ENCODE measurements at places on chromosomes 16 and 17. TPM values are rescaled to one million over a fixed set of nuclear protein-coding genes. Genes with fewer than 3 reads are reported as not detected.

KRT33B gene
- not detected for total RNA-seq

GRCh38 chr17:27856676-27857432 lies 36.3 kb downstream of the LYRM9 start:
- H3K4me1 ChIP-seq: no peaks in the 10 kb centered on the region
- no peak for DNase-seq
- H3K27ac ChIP-seq: no peak overlapping the region
- H3K4me3 ChIP-seq: no peak overlapping the region
- H3K27me3 ChIP-seq: peaks cover 41% of the 10 kb centered on the region
- H3K36me3 ChIP-seq: no peaks in the 10 kb centered on the region

- H3K36me3 ChIP-seq: peaks cover 21% of the 10 kb centered on the region
- H3K27ac ChIP-seq: no peak overlapping the region
- H3K4me3 ChIP-seq: no peak overlapping the region
- DNase-seq: no peak
Observed at GRCh38 chr16:3963203-3963602, 82.7 kb upstream of the CREBBP start.

TELO2 gene
- 66.7 TPM for total RNA-seq

SCGB1C2 gene
- not detected for total RNA-seq

SEPTIN12 gene
- 0.42 TPM for total RNA-seq

TNFRSF12A gene
- total RNA-seq: 45.5 TPM

PYY gene
- total RNA-seq: not detected

DNA sequence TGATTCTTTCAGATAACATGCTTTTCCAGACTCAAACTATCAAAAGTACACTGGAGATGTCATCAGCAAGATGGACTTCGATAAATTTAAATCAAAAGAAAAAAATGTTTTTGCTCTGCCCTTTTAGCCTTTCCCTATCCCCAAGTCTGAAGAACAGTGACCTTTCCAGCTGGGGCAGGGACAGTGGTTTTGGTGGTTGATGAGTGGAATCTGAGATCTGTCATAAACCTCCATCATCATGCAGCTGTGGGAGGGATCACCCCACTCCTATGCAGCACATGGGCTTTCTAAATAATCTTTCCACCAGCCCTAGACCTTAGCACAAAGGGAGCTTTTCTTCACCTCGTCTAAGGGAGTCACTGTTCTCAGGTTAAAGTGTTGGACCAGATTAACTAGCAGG lies 869.5 kb upstream of the SOX9 start:
- DNase-seq: no peak
- peaks cover 3% of the 10 kb centered on the region for H3K27me3 ChIP-seq
- no peak overlapping the region for H3K27ac ChIP-seq
- no peaks in the 10 kb centered on the region for H3K4me1 ChIP-seq
- no peak overlapping the region for H3K4me3 ChIP-seq

GRCh38 chr16:84614968-84615813 lies 2.7 kb downstream of the COTL1 start:
- peak overlapping the region; percentile 57 for H3K4me3 ChIP-seq
- H3K27me3 ChIP-seq: no peaks in the 10 kb centered on the region
- H3K4me1 ChIP-seq: peaks cover 49% of the 10 kb centered on the region

DNA sequence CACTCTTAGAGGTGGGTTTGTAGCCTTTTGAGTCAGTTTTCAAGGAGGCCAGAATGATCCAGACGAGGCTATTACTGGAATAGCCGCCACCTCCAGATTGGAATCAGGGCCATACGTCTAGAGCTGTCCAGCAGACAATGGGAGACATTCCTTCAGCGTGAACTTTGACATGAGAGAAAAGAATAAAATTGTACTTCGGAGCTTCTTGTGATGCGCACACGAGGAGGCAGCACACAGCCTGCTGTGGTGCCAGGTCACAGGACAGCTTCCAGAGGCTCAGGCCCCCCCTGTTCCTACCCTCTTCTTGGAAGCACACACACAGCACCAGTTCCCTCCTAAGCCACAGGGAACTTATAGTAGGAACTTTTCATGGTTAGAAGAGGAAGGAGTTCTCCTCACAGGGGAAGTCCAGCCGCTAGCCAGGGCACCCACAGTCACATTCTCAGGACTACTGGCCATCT lies 81.0 kb downstream of the VPS53 start:
- no peak for DNase-seq
- H3K36me3 ChIP-seq: peaks cover 25% of the 10 kb centered on the region
- H3K27ac ChIP-seq: peak overlapping the region; percentile 77

ABCA8 gene
- total RNA-seq: 2.6 TPM

DNA sequence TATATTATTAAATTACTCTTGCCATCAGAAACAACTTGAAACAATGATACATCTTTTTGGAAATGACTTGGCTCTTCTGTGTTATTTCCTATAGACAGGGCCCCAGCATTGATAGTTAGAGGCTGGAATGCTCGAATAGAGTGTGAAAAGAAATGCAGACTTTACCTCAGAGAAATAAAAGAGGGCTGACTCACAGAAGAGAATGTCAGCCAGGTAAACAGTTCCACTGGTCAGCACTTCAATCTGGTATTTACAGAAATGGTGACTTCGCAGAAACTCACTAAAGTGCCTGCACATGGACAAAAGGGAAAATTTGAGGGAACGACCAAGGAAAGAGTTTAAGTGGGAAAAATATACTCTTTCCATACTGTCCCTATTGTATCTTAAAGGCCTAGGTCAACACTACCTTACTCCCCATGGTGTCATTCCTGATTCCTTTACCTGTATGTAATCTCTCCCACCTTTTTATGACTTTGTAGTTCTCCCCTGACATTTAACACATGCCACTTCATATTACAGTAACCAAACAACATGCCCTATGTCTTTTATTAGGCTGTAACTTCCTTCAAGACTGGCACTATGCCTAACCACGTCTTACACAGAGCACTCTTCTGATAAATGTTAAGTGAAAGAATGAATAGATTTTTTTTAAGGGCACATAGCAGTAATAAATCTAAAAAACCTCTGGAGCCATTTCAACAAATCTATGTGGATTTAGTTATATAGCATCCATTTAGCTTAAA lies 36.7 kb downstream of the AKAP10 start:
- no peak overlapping the region for H3K4me3 ChIP-seq
- peaks cover 4% of the 10 kb centered on the region for H3K4me1 ChIP-seq
- peaks cover 19% of the 10 kb centered on the region for H3K36me3 ChIP-seq
- no peaks in the 10 kb centered on the region for H3K27me3 ChIP-seq
- DNase-seq: no peak
- peak overlapping the region; percentile 36 for H3K27ac ChIP-seq

DNA sequence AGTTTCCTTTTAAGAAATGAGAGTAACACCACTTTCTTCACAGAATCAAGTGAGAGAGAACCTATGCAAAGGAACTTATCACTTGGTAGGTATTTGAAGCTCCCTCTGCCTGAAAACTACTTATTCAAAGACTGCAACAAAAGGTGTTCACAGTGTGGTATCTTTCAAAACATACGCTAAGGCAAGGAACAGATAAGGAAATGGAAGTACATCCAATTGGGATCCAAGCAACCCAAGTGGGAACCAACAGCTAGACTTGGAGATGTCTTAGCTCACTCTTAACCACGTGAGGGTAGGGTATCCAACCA lies 431 bp upstream of the PPM1E start:
- H3K27ac ChIP-seq: no peak overlapping the region
- peaks cover 67% of the 10 kb centered on the region for H3K27me3 ChIP-seq
- no peaks in the 10 kb centered on the region for H3K36me3 ChIP-seq
- H3K4me1 ChIP-seq: peaks cover 7% of the 10 kb centered on the region

DNA sequence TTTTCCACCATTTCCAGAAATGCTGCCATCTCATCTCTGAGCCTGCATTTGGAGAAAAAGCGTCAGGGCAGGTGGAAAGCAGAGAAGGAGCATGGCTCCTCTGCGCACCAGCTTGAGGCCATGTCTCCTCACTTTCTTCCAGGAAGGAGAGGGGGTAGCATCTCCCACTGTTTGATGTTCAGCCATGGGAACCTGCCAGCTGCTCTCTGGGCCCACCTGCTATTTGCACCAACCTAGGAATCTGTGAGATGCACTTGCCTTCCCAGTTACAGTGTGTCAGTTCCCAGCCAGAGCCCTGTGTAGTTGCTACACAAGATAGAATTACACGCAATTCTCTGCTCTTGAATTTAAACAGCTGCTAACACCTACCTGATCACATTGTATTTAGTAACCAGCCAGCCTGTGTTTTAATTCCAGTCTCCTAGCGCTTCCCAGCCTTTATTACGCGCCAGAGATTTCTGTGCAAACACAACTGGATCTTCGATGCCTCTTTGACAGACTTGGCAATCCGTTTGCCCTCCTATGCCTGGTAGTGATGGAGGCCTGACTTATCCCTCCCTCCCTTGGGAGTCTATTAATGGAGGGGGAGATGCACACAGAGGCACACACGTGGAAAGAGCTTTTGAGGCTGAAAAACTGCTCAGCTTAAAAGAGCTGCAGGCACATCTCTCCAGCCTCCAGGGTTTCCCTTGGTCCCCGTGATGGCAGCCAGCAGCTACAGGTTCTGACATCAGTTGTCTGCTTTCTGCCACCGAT lies 98.1 kb upstream of the SEC14L1 start:
- no peak for DNase-seq
- H3K4me3 ChIP-seq: no peak overlapping the region
- H3K27ac ChIP-seq: no peak overlapping the region
- H3K4me1 ChIP-seq: no peaks in the 10 kb centered on the region

GRCh38 chr16:1343428-1344242 lies 8.0 kb downstream of the TSR3 start:
- H3K27ac ChIP-seq: no peak overlapping the region
- no peaks in the 10 kb centered on the region for H3K36me3 ChIP-seq
- no peak for DNase-seq
- peak overlapping the region; percentile 68 for H3K4me3 ChIP-seq
- peaks cover 9% of the 10 kb centered on the region for H3K4me1 ChIP-seq

- no peak overlapping the region for H3K4me3 ChIP-seq
- no peak overlapping the region for H3K27ac ChIP-seq
Observed at GRCh38 chr17:76000016-76000754, 470 bp upstream of the CDK3 start.

DNA sequence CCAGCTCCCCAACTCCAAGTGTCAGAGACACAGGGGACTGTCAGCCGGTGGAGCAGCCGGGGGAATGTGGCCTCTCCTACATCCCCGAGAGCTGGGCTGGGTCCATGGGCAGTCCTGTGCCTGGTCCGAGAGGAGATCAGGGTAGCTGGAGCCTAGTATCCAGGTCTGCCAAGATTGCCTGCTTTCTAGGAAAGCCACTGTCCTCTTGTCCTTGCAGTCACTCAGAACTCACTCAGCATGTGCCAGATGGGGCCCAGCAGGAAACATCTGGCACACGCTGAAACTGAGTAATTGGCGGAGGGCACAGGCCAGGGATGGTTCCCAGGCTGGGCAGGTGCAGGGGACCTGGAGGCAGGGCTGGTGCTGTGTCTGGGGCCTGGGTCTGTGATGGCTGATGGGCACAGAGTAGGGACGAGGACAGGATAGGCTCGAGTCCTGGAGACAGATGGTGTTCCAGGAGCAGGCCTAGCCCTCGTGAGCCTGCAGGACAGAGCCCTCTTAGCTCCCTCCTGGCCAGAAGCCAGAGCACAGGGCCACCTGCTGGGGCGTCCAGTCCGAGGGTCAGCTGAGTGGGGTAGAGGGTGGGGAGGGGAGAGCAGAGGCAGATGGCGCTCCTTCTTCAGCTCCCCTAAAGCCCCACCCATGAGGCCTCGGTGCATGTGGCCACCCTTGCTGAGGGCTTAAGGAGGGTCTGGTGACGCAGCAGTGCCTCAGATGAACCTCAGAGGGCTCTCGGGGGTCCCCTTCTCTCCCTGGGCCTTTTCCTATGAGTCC lies 31.1 kb downstream of the ADCY7 start:
- no peak for DNase-seq
- no peak overlapping the region for H3K27ac ChIP-seq
- H3K36me3 ChIP-seq: peaks cover 2% of the 10 kb centered on the region
- H3K4me3 ChIP-seq: no peak overlapping the region
- H3K4me1 ChIP-seq: peaks cover 3% of the 10 kb centered on the region
- H3K27me3 ChIP-seq: no peaks in the 10 kb centered on the region

DNA sequence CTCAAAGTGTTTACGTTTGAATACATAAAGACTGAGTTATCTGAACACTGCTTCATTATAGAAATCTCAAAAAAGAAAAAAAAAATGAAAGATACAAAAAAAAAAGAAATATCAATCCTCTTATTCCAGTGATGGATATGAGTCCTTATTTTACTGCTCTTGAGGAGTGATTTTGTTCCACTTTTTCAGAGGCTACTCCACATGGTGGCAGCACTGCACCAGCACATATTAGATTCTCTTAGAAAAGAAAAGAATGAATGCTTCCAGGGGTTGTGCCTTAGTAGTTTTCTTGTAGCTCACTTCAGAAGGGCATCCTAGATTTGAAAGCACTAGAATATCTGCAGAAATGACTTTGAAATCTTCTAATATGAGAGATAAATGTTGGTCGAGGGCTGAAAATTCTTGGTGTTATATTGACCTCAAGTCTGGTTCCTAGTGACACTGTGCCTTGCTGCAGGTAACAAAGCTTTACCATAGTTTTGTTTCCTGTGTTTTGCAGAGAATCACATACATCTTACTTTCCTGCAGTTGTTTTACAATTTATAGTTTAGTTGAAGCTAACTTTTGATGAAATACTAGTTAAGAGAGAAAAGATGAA lies 25.9 kb downstream of the AP2B1 start:
- H3K27me3 ChIP-seq: no peaks in the 10 kb centered on the region
- H3K27ac ChIP-seq: no peak overlapping the region
- no peak overlapping the region for H3K4me3 ChIP-seq
- no peak for DNase-seq
- H3K4me1 ChIP-seq: peaks cover 6% of the 10 kb centered on the region
- H3K36me3 ChIP-seq: peaks cover 11% of the 10 kb centered on the region

TMEM235 gene
- total RNA-seq: 1.5 TPM

G6PC1 gene
- total RNA-seq: not detected

KRTAP4-4 gene
- not detected for total RNA-seq

DNA sequence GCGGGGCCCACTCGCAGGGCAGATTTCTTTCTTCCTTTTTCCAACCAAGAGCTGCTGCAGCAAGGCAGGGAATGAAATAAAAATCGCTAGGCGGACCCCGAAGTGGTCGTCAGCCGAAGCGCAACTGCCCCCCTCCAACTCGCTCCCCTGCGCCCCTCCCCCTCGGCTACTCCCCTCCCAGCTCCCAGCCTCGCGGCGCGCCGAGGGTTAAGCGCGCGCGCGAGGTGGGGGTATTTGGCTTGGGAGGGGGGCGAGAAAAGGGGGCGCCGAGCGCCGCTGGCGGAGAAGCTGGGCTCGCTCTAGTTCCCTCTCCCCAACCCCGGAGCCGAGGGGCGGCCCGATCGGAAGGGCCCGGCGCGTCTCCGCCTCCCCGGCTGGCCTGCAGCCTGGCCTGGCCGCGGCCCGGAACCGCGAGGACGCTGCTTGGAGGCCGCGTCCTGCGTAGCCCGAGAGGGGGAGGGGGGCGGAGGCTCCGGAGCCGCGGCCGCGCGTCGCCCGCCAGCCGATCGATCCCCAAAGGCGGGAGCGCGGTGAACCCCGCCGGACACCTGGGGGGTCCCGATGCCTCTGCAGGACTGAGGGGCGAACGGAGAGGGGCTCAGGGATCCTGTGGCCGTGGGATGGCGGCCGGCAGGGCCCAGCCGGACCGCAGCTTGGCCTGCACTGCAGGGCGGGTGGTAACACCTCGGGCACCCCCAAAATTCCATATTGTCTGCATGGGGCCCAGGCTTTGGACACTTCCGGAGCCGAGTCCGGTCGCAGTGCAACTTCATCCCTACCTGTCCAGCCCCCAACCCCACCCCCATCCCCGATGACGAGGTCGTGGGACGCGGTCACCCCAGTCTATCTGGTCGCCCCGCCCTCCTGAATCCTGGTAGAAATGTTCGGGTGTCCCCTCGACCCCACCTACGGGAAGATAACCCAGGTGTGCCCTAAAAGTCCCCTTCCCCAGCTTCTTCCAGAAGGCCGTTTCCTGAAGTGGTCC lies 4.9 kb upstream of the CBX4 start:
- H3K27ac ChIP-seq: peak overlapping the region; percentile 30
- DNase-seq: no peak
- H3K36me3 ChIP-seq: no peaks in the 10 kb centered on the region
- peaks cover 44% of the 10 kb centered on the region for H3K27me3 ChIP-seq
- peak overlapping the region; percentile 72 for H3K4me3 ChIP-seq
